ENCODE measurements at places on chromosomes 5 and 9. TPM values are rescaled to one million over a fixed set of nuclear protein-coding genes. Genes with fewer than 3 reads are reported as not detected.

Gene PCDHA10
- polyA plus RNA-seq = 0.36 TPM

Gene GALNT12
- polyA plus RNA-seq = 18.1 TPM

Gene IL7R
- 10.0 TPM for polyA plus RNA-seq

Gene RFESD
- polyA plus RNA-seq = 3.4 TPM

Gene PCDH1
- polyA plus RNA-seq = 32.4 TPM

Gene IFNB1
- not detected for polyA plus RNA-seq

Gene CDKN2A
- 0.39 TPM for polyA plus RNA-seq

Gene TLX3
- not detected for polyA plus RNA-seq

Gene MEIKIN
- not detected for polyA plus RNA-seq

Gene PCDHA11
- polyA plus RNA-seq = 0.09 TPM

Gene TAF11L13
- polyA plus RNA-seq = not detected

Gene SPATA31A3
- not detected for polyA plus RNA-seq

Gene CENPH
- polyA plus RNA-seq = 26.1 TPM

DNA sequence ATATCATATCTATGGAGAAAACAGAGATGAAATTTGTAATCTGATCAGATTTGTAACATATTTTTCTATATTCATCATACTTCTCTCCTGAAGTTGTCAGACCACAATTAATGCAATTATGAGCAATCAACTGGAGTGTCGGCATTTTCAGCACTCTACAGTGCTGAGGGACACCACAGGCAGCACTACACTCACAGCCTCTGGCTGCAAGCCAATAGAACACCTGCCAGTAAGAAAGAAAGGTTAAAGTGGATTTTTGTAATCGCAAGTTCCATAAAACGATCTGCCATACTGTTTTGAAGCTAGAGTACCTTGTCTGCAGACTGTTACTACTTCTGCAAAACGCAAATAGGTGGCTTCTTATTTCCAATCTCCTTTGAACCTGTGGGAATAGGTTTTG, 147.6 kb downstream of the ADAMTS6 start:
- DNase-seq = peak; percentile 19

DNA sequence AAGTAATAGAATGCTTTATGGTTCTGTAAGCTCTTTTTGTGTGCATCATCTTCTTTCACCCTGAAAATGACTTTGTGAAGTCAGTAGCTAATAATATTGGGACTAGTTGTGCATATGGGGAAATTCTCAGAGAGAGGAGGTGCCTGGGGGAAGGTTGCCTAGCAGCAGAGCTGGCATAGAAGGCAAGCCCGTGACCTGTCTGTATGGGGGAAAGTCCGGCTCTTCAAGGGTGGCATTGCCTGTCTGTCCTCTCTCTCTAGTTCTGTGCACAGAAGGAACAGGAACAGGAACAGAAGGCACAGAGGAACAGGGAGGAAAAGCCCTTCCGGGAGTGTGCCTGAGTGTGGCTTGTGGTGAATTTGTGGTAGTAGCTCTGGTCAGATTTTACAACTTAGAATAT, 33.1 kb downstream of the SH3GL2 start:
- no peak for DNase-seq

GRCh38 chr9:22154064-22154463, 145.0 kb upstream of the CDKN2B start:
- DNase-seq = no peak

GRCh38 chr5:77374686-77375085, 117.4 kb downstream of the WDR41 start:
- DNase-seq = no peak

GRCh38 chr5:78753093-78753531, 104.5 kb upstream of the LHFPL2 start:
- no peak for DNase-seq

DNA sequence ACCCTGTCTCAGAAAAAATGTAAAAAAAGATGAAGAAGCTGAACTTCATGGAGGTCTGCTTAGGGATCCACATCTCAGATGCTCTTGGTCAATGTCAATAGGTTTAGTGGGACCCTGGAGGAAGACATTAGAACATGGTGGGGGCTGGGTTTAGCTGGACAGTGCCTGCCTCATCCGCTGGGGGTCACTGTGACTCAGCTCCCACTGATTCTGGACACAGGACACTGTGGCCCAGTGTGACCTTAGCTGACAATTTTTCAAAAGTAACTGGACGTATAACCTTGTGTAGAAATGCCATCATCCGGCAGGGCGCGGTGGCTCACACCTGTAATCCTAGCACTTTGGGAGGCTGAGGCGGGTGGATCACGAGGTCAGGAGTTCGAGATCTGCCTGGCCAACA, 7.3 kb upstream of the HNRNPAB start:
- no peak for DNase-seq

- DNase-seq = peak; percentile 84
Measured at GRCh38 chr9:14366076-14366475, 52.1 kb upstream of the NFIB start.

- no peak for DNase-seq
Measured at GRCh38 chr5:62681117-62681850, 102.7 kb downstream of the LRRC70 start.

DNA sequence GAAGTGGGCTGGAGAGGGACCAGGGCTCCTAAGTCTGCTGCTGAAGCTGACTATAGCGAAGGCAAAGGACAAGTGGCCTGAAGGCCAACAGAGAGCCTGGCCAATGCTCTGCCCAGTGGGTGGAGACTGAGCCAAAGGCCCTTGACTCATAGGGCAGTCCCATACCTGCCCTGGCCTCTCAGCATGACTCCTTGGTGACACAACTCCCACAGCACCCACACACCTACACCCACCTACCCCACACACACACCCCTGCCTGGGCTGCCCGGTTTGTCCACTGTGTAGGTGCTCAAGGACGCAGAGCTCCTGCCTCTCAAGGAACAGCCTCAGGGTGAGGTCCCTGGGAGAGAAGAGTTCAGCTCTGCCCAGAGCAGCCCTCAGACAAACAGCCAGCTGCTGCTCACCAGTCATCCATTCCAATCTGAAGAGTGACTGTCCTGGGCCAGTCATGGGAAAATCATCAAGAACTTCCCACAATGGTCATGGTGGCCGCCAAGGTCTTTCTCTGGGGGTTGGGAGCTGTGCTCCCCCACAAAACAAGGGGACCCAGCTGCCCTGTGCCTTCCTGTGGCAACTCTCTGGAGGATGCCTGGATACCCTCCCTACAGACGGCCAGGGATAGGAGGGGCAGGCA, 5.0 kb downstream of the TNIP1 start:
- no peak for DNase-seq

DNA sequence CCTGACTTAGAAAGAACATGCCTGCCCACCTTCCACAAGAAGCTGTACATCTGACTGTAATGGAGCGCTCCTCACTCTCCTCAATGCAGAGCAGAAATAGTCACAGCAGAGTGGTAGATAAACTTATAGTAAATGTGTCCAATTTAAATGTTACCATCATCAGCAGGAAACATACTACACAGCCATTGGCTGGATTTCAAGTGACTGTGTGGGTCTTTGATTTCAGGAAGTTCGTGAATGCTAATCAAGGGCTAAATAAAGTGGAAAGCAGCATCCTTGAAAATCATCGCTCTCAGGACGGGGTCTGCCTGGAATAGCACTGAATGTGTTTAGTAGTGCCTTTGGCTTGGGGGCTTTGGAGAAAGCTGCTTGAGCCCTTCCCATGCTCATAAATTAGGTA, 32.4 kb upstream of the CRHBP start:
- no peak for DNase-seq

DNA sequence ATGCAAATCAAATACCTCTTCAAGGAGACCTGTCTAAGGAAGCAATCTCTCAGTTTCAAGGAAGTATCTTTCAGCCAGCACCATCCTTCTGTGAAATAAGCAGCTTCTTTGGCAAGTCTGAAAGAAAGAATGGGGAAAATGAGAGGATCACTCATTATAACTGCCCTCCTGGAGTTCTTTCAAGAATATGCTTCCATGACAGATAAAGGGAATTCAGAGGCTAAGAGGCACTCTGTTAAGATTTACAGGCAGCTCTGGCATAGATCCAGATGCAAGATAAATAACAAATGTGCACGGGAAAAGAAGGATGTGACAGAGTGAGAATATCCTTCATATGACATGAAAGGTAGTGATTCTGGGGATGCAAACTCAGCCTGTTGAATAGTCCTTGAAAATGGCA, 348.2 kb upstream of the CCNG1 start:
- DNase-seq = no peak

DNA sequence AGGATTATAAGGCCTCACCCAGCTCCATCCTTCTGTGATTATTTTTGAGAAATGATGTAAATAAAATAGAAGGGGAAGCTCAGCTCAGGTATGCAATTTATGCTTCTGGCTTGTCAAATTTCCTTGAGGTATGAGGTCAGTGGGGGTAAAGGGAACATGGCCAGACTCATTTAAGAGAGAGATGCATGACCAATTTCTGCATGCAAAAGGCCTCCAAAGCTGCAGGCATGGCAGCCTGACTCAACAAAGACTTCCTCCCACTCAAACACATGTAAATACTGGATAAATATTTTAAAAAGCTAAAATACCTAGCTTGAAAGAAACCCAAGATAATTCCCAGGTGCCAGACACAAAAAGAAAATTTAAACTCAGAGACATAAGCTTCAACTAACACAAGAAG, 101.4 kb upstream of the SLC1A3 start:
- DNase-seq = no peak

GRCh38 chr5:87183896-87184295, 83.8 kb upstream of the RASA1 start:
- DNase-seq = no peak

- DNase-seq = no peak
Measured at GRCh38 chr5:76953551-76954382, 922 bp downstream of the CRHBP start.

- no peak for DNase-seq
Measured at GRCh38 chr5:27876071-27876470, 837.7 kb upstream of the CDH9 start.

- DNase-seq = no peak
Measured at GRCh38 chr5:96043446-96043845, 81.8 kb upstream of the ELL2 start.

GRCh38 chr5:67520161-67520908, 323.7 kb upstream of the CD180 start:
- no peak for DNase-seq

DNA sequence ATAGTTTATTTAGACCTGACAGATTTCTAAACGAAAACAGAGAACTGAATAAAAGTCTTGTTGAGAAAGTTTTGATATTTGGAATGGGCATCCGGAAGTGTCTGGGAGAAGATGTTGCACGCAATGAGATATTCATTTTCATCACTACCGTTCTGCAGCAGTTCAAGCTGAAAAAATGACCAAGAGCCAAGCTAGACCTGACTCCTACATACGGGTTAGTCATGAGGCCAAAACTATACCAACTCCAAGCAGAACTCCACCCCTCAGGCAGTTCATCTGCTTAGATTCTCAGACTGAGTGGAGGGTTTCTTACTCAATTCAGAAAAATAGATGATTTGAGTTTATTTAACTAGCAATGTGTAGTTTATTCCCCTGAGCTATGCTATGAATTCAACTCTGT, 95.4 kb upstream of the ANXA1 start:
- no peak for DNase-seq

DNA sequence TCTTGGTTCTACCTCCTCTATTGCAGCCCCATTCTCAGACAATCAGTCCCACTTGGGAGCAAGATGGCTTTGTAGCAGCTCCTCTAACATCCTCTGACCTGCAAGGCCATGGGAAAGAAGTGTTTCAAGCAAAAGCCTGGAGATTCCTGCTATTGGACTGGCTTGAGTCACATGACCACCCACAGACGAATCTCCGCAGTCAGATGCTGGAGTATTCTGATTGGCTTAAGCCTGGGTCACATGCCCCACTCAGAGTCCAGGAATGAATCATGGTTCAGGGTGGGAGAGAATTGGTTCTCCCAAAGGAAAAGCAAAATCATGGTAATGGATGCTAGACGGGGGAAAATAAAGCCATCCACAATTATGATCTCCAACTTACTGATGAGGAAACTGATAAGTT, 22.6 kb upstream of the LMX1B start:
- DNase-seq = no peak

- DNase-seq = no peak
Measured at GRCh38 chr5:91367908-91368648, 15.0 kb downstream of the ARRDC3 start.

DNA sequence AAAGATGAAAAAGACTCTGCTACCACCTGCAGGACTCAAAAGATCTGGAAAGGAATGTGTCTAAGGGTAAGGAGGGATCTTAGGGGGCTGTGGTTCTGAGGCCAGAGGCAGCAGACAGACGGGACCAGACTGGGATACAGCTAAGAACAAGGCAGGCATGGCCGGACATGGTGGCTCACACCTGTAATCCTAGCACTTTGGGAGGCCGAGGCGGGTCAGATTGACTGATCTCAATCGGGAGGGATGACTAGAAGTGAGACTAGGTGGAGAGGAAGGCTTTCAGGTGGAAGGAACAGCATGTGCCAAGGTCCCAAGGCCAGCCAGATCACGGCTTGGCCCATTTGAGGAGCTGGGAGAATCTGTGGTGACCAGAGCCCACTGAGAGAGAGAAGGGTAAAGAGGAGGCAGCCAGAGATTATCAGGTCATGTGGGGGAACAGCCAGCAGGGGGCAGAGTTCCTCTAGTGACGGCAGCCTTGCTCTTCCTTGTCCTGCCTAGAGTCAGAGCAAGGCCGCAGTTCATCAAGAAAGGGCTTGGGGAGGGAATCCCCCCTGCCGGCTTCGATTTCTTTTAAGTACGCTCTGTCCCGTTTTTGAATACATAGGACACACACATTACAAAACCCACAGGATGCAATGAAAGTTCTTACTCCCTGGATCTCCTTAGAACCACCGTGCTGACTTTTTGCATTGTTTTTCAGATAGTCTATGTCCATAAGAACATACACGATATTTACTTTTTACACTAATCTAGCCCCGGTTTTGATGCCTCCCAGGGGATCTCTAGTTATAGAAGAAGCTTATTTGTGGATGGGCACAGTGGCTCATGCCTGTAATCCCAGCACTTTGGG, 2.6 kb upstream of the OLFML2A start:
- DNase-seq = peak; percentile 82

GRCh38 chr5:73617510-73618279, 8.3 kb upstream of the ARHGEF28 start:
- DNase-seq = no peak

DNA sequence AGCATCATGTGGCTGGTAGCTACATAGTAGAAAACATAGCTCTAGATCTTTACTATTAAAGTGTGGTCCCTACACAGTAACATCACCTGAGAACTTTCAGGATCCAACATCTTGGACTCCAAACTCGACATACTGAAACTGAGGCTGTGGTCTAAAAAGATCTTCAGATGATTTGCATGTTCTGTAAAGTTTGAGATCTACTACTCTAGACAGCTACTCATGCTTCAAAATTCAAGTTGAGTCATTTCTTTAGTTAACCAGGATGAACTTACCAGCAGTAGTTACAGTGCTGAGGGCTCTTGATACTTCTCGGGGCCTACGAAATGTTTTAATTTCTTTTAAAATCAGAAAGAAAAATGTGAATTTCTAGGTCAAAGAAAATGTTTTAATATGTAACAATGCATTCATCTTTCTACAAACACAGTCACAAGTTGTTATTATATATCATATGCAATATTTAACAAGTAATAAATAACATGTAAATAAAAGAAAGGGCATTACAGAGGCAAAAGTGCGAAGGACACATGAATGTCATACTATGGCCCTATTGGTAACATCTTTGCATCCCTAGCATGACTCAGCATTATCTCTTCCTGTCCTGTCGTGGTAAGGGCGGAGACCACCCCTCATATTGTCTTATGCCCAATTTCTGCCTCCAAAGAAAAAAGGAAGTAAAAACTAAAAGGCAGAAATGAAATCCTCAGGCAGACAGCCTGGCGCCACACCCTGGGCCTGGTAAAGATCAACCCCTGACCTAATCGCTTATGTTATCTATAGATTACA, 563.9 kb upstream of the TLE4 start:
- no peak for DNase-seq

GRCh38 chr5:171599411-171599810, 180.0 kb downstream of the FGF18 start:
- DNase-seq = no peak
